ENCODE measurements at places on chromosomes 2 and 18. TPM values are rescaled to one million over a fixed set of nuclear protein-coding genes. Genes with fewer than 3 reads are reported as not detected.

ASB18 gene
- polyA plus RNA-seq: not detected

DNA sequence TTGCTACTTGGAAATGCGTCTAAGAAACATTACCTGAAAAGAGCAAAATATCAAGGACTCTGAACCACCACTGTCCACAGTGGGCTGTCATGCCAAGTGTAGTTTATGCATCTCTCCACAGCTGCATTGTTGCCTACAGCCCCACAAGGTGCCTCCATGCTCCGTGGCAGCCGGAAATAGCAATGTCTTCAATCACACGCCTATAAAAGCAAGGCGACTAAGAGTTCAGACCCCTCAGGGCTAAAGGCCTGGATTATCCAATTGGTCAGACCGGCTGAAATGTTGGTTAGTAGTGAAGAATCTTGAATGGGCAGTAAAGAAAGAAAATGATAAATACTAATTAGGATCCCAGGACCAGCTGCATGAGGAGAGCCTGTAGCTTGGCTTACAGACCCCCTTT lies 114.0 kb upstream of the SLC35G4 start:
- no peak for DNase-seq
- no peaks in the 10 kb centered on the region for H3K27me3 ChIP-seq
- no peaks in the 10 kb centered on the region for H3K4me1 ChIP-seq
- no peaks in the 10 kb centered on the region for H3K36me3 ChIP-seq
- no peak overlapping the region for H3K27ac ChIP-seq
- no peak overlapping the region for H3K4me3 ChIP-seq

GRCh38 chr2:727071-727470 lies 49.9 kb upstream of the TMEM18 start:
- H3K4me1 ChIP-seq: no peaks in the 10 kb centered on the region
- DNase-seq: no peak
- H3K36me3 ChIP-seq: no peaks in the 10 kb centered on the region
- H3K4me3 ChIP-seq: no peak overlapping the region

DNA sequence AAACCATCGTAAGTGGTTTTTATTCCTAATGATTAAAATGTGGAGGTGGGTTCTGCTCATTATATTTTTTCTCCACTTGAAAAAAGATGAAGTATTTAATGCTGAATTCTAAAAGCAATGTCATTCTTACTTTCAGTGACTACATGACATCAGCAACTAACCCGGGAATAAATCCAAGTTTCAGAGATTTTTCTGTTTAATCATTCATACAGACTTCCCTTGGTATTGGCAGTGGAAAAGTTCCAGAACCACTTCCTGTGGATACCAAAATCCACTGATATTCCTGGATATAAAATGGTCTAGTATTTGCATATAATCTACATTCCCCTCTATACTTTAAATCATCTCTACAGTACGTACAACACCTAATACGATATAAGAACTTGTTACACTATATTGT lies 128.6 kb downstream of the ZNF532 start:
- peaks cover 21% of the 10 kb centered on the region for H3K4me1 ChIP-seq
- H3K27me3 ChIP-seq: no peaks in the 10 kb centered on the region
- no peak for DNase-seq
- no peak overlapping the region for H3K4me3 ChIP-seq
- peak overlapping the region; percentile 62 for H3K27ac ChIP-seq

DNA sequence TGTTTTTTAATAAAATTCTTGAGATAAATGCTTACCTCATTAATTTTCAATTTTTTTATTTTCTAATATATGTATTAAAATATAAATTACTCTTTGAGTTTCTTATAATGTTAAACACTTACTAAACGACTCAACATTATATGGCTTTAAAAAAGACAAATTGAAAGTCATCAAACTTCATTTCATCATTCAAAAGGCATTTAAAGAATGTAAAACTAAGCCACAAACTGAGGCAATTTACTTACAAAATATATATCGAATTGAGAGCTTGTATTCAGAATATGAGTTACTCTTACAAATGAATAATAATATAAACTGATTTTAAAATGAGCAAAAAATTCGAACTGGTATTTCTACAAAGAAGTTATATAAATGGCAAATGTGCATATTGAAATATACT lies 1262.2 kb upstream of the PIK3C3 start:
- H3K27me3 ChIP-seq: no peaks in the 10 kb centered on the region
- no peak overlapping the region for H3K4me3 ChIP-seq
- no peak for DNase-seq

DNA sequence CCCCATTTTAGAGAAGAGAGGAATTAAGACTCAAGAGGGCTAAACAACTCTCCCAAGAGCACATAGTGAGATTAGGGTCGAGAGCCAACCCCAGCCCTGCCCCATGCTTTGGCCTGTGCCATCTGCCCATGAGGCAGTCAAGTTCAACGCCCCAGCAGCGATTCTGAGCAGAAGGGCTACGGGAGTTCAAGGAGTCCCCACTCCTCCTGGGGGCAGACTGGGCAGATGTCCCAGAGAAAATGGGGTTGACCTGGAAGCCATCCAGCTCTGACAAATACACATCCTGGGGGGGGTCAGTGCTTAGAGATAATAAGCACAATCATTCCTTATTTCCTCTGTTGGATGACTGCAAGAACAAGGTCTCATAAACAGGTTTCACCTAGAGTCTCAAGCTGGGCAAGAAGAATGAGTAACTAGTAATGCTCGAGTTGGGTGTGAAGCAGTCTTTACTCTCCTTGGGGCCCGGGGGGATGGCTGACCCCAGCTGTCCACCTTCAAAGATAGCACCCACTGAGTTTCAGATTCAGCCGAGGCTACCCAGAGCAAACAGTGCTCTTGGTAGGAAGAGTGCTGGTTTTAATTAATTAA lies 716.4 kb downstream of the RNF144A start:
- H3K4me3 ChIP-seq: no peak overlapping the region
- H3K27me3 ChIP-seq: no peaks in the 10 kb centered on the region
- DNase-seq: no peak
- no peak overlapping the region for H3K27ac ChIP-seq
- H3K36me3 ChIP-seq: no peaks in the 10 kb centered on the region

GRCh38 chr2:86087936-86088850 lies 17.5 kb downstream of the POLR1A start:
- DNase-seq: no peak
- H3K36me3 ChIP-seq: peaks cover 89% of the 10 kb centered on the region
- no peaks in the 10 kb centered on the region for H3K4me1 ChIP-seq
- no peaks in the 10 kb centered on the region for H3K27me3 ChIP-seq
- no peak overlapping the region for H3K4me3 ChIP-seq
- H3K27ac ChIP-seq: no peak overlapping the region

GALNT1 gene
- 13.4 TPM for polyA plus RNA-seq

TNFRSF11A gene
- polyA plus RNA-seq: 1.2 TPM

DNA sequence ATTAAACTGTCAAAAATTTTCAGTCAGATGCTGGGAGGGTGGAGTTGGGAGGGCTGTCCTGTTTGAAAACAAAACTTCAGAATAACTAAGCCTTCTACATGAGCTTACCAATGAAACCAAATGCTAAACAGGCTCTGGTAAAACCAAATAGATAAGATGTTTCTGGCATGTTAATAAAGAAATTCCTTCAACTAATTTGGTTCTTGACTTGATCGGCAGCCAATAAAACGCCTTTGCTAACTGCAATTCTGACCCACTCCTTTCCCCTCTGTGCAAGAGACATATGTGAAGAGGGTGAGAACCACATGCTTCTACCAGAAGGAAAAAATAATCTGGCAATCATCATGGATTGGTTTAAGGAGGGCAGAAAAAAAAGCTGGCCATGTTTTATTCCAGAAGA lies 20.9 kb downstream of the MAP4K3 start:
- H3K4me1 ChIP-seq: peaks cover 6% of the 10 kb centered on the region
- no peak overlapping the region for H3K27ac ChIP-seq
- H3K36me3 ChIP-seq: no peaks in the 10 kb centered on the region
- H3K27me3 ChIP-seq: no peaks in the 10 kb centered on the region

IL36RN gene
- not detected for polyA plus RNA-seq

DNA sequence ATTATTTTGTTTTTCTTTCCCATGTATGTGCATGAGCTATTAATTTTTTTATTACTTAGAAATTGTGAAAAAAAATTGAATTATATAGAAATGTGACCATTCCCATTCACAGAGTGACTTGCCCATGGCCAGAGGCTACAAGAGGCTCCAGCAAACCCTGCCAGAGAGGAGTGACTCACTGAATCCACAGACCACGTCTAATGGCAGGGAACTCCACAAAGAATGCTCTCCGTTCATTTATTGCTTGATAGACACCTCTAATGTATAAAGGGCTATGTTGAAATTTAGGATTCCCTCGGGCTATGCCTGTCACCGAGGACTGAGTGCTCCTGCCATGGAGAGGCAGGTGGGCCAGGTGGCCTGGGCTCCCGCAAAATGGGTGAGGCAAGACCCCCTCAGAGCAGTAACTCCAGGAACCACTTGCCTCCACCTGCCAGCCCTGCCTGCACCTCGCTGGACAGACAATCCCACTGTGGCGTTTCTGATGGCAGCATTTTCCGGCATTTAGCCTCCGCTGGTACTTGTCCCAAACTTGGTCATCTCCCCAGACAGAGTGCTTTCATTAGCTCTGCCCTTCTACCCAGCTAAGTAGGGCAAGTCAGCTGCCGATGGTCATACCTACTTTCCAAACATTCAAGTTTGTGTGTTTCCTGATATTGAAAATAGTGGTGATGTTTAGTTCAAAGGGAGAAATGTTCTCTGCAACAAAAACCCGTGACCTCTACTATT lies 200.3 kb downstream of the PRKCE start:
- H3K4me3 ChIP-seq: no peak overlapping the region
- DNase-seq: no peak
- H3K27me3 ChIP-seq: no peaks in the 10 kb centered on the region
- H3K4me1 ChIP-seq: peaks cover 12% of the 10 kb centered on the region

DNA sequence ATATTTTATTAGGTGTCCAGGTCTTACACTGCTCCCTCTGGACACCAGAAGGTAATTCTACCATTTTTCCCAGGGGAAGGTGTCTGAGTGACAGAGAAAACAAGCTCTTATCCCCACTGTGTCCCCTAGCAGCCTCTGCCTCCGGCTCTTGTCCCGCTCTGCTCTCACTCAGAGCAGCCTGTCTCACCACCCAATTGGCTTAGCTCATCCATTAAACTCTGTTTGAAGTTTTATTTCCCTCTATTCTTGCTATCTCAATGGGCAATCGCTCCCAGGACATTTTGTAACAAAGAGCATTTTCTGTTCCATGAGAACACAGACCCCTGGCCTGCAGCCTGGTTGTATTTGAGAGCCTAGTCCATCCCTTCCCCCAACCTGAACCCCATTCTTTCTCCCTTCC lies 90.6 kb upstream of the LDAH start:
- no peak overlapping the region for H3K4me3 ChIP-seq
- H3K27ac ChIP-seq: no peak overlapping the region
- DNase-seq: no peak
- no peaks in the 10 kb centered on the region for H3K36me3 ChIP-seq

DNA sequence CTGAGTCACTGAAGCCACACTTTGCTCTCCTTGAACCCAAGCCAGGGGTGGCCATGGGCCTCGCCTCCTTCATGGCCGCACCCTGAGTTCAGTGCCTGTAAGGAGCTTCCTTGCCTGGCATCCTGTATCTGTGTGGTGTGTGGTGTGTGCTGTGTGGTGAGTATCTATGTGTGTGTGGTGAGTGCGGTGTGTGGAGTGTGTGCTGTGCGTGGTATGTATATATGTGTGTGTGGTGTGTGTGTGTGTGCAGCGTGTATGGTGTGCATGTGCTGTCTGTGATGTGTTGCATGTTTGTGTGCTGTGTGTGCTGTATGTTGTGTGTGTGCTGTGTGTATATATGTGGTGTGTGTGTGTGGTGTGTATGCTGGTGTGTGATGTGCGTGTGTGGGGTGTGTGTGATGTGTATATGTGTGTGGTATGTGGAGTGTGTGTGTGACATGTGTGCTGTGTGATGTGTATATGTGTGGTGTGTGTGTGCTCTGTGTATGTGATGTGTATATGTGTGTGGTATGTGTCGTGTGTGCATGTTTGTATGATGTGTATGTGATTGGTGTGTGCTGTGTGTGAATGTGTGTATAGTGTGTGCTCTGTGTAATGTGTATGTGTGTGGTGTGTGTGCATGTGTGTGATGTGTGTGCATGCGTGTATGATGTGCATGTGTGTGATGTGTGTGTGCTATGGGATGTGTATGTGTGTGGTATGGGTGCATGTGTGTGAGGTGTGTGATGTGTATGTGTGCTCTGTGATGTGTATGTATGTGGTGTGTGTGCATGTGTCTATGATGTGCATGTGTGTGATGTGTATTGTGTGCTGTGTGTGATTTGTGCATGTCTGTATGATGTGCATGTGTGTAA lies 22.6 kb downstream of the PRELID3A start:
- peaks cover 30% of the 10 kb centered on the region for H3K36me3 ChIP-seq
- no peak overlapping the region for H3K27ac ChIP-seq
- no peak for DNase-seq
- no peaks in the 10 kb centered on the region for H3K4me1 ChIP-seq
- H3K27me3 ChIP-seq: no peaks in the 10 kb centered on the region

DNA sequence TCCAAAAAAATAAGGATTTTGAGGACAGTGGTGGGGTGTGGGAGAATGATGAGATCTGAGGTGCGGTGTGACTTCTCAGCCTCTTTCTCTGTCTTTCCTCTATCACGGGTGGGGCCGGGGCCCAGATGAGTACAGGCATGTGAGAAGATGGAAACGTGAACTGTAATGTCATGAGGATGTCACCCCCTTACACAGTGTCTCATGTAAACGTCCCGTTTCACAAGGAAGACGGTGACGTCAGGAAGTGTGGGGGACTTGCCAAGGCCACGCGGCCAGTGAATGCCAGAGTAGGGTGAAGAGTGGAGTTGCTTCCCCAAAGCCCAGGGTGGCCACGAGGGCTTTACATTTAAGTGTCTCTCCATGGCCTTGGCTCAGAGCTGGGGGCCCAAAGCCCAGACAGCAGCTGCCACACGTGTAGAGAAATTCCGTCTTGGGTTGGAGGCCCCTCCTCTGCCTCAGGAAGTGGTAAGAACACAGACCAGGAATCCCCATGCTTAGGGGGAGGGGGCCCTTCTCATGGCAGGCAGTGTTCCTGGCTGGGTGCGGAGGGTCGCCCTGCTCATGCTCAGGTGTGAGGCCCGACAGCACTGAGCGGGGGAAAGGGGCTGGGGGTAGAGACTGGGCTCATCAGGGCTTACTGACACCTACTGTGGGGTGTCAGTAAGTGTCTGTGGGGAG lies 80.9 kb upstream of the SMAD7 start:
- no peak overlapping the region for H3K4me3 ChIP-seq
- H3K27me3 ChIP-seq: no peaks in the 10 kb centered on the region
- H3K4me1 ChIP-seq: no peaks in the 10 kb centered on the region
- peak; percentile 39 for DNase-seq
- no peak overlapping the region for H3K27ac ChIP-seq
- no peaks in the 10 kb centered on the region for H3K36me3 ChIP-seq

DNA sequence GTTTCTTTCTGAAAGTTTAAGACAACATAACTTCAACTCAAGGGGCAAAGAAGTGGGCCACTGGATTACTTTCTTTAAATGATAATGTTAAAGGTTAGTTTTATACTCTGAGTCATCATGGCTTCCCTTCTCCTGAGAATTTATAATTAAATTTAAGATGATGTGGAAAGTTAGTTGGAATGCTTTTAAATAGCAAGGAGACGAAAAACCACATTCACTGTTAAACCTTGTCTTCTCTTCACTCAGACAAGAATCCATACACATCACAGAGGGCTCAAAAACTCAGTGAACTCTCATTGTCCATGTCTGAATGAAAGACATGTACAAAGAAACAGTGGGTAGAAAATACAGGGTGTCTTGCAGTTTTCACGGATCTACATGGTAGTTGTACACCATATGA lies 65.6 kb downstream of the COL5A2 start:
- H3K4me1 ChIP-seq: peaks cover 4% of the 10 kb centered on the region
- H3K4me3 ChIP-seq: no peak overlapping the region
- H3K36me3 ChIP-seq: peaks cover 6% of the 10 kb centered on the region
- H3K27ac ChIP-seq: no peak overlapping the region
- DNase-seq: no peak
- no peaks in the 10 kb centered on the region for H3K27me3 ChIP-seq

GRCh38 chr2:195848119-195848899 lies 191.3 kb downstream of the SLC39A10 start:
- no peak overlapping the region for H3K27ac ChIP-seq
- no peaks in the 10 kb centered on the region for H3K4me1 ChIP-seq
- no peak for DNase-seq
- peaks cover 6% of the 10 kb centered on the region for H3K36me3 ChIP-seq
